Stimulated activated CD8-positive, alpha-beta memory T cell treated with anti-CD3 and anti-CD28 coated beads, Interleukin-4, amount 100 ng/mL, for 24 hours (primary cell): ENCODE measurements at places on chromosomes 12 and 14.

- DNase-seq: no peak
These were observed 4.0 kb upstream of the BTBD6 start for GRCh38 chr14:105244334-105244733.

DNA sequence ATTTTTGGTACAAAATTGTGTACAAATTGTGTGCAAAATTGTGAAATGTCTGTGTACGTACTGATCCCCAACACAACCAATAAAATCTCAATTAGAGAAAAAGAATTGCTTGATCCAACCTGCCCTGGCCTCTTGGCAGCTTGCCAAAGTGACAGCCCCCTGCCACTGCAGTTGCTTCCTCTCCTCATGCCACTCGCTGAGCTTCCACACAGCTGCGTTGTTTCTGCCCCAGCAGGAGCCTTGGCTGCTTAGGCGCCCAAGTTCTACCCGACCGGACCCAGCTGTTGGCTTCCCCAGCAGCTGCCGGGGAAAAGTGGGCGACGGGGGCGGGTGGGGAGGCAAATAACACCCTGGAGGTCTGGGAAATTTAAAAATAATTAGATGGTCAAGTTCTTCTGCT lies 171.8 kb upstream of the ATF7IP start:
- DNase-seq: no peak

DNA sequence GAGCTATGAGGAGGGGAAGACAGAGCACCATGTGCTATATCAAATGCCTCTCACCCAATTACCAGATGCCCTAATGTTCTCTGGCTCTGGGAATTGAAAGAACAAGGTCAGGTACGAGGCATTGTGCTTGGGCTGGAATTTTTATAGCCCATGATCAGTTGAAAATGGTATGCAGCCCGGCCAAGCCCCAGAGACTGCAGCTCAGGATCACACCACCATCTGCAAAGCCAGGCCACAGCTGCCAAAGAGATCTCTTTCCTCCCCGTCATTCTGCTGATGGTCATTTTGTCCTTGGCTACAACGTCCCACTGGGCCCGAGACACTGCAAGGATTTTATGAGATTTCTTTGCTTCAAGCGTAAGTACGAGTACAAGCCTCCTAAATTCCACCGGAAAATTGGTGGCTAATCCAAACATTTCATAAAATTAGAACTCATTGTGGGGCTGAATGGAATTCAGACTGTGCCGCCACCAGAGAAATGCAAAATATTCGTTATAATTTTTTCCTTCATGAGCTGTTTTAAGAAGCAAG lies 15.1 kb downstream of the NUAK1 start:
- no peak for DNase-seq

DNA sequence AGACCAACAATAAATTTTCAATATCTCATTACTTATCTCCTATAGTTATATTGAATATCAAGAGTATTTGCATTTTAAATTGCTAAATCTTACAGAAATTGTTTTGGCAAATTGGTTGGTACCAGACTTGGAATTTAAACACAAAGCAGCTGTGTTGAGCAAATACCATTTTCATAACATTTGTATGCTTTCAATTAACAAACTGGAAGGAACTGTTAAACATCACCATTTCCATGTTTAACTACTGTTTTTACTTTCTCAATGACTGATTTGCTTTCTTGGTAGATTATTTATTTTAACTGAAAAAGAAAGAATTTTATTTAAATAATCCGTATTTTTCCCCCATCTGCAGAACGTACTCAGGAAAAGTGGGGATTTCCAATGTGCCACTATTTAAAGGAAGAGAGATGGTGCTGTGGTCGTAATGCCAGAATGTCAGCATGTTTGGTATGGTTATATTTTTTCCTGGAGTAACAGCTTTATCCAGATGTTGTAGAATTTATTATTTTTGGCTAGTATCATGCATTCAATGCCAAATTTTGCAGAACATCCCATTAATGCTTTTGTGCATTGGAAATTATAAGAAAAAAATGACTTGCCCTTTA lies 72.3 kb downstream of the METTL25 start:
- DNase-seq: no peak

DNA sequence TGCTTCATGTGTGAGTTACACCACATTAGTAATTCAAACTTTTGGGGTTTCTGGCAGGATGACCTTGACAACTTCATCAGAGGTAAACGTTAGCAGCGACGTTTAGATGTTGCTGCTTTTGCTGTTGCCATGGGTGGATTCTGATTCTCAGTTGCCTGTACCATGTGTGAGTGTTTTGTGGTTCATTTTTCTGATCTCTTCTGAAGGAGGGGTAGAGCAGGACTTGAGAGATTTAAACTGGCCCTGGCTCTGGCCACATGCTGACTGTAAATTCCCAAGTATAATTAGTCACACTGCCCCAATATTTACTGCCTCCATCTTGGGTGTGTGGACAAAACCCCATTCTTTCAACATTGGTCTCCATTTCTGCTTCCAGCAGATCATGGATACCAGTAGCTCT lies 110.4 kb downstream of the ETV6 start:
- DNase-seq: no peak

- no peak for DNase-seq
These were observed 126.9 kb upstream of the RAP1B start for GRCh38 chr12:68483592-68484383.

- DNase-seq: no peak
These were observed 5.0 kb downstream of the TBX5 start for GRCh38 chr12:114400925-114401324.

GRCh38 chr12:110782094-110782493 lies 39.4 kb upstream of the PPP1CC start:
- no peak for DNase-seq
